ENCODE measurements at places on chromosomes 7 and 10.

- no peak for DNase-seq
Measured at GRCh38 chr10:75170215-75170614, 40.4 kb upstream of the VDAC2 start.

GRCh38 chr7:155136619-155137243 lies 66.6 kb downstream of the HTR5A start:
- no peak for DNase-seq

DNA sequence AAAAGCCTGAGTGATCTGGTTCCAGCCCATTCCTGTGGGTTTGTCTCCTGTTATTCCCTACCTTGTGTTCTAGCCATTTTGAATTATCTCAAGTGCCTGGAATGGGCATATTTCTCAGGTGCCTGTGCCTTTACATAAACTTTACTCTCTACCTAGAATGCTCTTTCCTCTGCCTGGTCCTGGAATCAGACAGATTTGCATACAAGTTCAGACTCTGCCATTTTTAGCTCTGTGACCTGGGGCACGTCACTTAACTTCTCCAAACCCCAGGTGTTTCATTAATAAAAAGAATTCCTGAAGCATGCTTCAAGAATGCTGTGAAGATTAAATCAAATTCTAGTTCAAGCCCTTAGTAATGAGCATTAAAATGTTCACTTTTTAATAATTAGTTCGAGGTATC lies 7.8 kb downstream of the DCLRE1A start:
- DNase-seq = no peak

DNA sequence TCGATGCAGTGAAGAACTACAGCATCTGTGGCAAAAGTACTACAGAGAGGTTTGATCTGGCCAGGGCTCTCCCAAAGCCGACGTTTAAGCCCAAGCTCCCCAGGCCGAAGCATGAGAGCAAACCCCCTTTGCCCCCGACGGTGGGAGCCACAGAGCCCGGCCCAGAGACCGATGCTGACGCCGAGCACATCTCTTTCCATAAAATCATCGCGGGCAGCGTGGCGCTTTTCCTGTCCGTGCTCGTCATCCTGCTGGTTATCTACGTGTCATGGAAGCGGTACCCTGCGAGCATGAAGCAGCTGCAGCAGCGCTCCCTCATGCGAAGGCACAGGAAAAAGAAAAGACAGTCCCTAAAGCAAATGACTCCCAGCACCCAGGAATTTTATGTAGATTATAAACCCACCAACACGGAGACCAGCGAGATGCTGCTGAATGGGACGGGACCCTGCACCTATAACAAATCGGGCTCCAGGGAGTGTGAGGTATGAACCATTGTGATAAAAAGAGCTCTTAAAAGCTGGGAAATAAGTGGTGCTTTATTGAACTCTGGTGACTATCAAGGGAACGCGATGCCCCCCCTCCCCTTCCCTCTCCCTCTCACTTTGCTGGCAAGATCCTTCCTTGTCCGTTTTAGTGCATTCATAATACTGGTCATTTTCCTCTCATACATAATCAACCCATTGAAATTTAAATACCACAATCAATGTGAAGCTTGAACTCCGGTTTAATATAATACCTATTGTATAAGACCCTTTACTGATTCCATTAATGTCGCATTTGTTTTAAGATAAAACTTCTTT lies 2.3 kb downstream of the LRRTM3 start:
- peak; percentile 23 for DNase-seq

Data from GM23248 (cell line).